ENCODE measurements at places on chromosomes 3 and 15.
A peak's percentile ranks its signal among the peaks of the same experiment; 100 is the strongest.

GRCh38 chr15:26981492-26981891 lies 10.5 kb downstream of the GABRG3 start:
- DNase-seq = no peak

GRCh38 chr3:37808656-37809055 lies 53.0 kb upstream of the CTDSPL start:
- no peak for DNase-seq

GRCh38 chr3:18747383-18747782 lies 322.2 kb upstream of the SATB1 start:
- no peak for DNase-seq

DNA sequence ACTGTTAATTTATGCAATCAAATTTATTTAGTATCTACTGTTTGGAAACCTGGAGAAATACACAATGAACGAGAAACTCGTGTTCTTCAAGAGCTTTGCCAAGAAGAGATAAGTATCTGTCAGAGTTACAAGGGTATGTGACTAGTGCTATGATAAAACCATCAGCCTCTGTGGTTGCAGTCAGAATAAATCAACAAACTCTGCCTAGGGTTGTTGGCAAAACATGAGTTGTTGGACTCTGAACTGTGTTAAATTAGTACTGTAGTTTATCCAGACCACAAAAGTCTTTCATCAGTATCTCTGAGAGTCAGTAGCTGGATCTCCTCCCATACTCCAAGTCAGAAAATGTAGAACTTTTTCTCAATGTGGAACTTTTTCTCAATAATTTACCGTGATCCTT lies 918.4 kb downstream of the NAALADL2 start:
- peak; percentile 54 for DNase-seq

DNA sequence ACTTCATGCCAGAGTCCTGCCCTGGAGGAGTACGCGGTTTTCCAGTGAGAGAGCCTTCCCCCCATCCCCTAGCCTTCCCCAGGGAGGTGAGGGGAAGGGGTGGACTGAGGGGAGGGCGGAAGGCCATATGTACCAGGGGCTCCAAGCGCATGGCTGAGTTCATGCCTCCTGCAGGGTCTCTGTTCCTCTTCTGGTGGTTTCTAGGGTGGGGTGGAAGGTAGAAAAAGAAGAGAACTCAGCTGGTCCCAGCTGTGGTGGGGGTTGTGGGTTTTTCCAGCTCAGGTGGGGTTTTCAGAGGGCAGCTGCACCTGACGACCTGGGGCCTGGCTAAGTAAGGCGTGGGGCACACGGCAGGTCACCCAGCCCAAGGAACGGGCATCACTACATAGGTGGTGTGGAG lies 10.7 kb upstream of the IQSEC1 start:
- DNase-seq = no peak

GRCh38 chr3:108487439-108487838 lies 23.0 kb downstream of the MYH15 start:
- no peak for DNase-seq

GRCh38 chr15:89781055-89781454 lies 4.9 kb downstream of the MESP2 start:
- no peak for DNase-seq

DNA sequence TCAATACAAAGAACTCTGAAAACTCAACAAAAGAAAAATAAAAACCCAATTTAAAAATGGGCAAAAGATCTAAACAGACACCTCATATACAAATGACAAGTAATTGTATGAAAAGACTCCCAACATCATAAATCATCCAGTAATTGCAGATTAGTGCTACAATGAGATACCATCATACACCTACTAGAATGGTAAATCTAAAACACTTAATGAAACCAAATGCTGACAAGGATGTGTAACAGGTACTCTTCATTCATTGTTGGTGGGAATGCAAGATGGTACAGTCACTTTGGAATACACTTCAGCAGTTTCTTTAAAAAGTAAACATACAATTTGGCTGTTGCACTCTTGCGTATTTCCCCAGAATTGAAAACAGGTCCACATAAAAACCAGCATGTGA lies 68.4 kb downstream of the LHFPL4 start:
- DNase-seq = no peak

DNA sequence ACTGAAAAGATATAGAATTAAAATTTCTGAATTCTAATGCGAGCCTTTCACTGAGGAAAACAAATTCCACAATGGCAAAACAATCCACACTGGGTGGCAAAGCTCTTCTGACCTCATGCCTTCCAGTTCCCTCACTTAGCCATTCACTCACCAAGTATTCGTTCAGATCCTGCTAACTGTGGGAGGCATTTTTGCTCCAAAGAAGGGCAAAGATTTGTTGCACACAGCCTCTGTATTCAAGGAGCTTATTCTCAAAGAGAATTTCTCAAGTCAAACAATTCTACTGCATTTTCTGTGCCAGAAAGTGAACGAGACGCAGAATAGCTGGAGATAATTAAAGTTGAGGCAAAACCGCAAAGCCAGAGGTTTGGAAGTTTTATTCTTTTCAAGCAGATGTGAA lies 77.3 kb downstream of the CPNE4 start:
- DNase-seq = no peak

GRCh38 chr3:180548050-180548449 lies 53.9 kb upstream of the TTC14 start:
- no peak for DNase-seq

DNA sequence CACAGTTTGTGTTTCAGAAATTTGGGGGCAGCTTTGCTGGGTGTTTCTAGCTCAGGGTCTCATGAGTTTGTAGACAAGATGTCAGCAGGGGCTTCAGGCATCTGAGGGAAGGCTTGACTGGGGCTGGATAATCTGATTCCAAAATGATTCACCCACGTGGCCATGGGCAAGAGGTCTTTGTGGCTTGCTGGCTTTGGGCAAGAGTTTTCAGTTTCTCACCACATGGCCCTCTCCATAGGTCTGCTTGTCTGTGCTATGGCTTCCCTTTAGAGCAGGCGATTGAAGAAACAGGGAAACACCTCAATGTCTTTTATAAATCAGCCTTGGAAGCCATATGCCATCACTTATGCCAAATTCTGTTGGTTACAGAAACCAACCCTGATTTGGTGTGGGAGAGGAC lies 11.9 kb downstream of the RPS27L start:
- DNase-seq = no peak

- no peak for DNase-seq
These were observed 56.6 kb upstream of the PRTG start for GRCh38 chr15:55799291-55800212.

DNA sequence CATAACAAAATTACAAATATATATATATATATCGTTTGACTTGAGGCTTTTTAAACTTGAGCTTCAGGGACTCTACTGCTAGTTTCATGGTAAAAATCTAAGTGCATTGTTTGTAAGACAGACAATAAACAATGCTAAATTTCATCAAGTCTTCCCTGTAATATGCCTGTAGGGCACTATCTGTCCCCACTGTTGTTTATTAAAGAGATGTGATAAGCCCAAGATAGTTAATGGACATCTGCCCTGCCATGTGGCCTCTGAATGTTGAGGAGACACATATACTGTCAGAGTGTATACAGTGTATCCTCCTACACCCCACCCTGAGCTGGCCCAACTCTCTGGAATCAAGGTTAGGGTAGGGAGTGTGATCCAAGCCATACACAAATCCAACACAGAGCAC lies 15.1 kb upstream of the EIF1B start:
- no peak for DNase-seq

DNA sequence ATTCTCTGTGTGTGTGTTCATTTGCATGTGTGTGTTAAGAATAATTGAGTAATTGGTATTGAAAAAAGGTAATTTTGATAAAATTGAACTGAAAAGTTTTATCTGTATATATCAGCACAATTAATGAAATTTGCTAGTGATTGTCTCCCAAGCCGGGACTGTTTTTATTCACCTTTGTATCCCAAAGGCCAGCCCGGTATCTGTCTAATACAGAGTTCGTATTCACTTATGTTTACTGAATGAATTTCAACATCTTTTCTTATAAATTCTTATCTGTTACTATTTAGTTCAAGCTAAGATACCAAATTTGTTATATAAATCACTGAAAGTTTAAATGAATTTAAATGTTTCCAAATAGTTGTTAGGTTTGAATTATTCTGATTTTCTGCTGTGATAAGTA lies 394.0 kb upstream of the NAALADL2 start:
- DNase-seq = no peak

DNA sequence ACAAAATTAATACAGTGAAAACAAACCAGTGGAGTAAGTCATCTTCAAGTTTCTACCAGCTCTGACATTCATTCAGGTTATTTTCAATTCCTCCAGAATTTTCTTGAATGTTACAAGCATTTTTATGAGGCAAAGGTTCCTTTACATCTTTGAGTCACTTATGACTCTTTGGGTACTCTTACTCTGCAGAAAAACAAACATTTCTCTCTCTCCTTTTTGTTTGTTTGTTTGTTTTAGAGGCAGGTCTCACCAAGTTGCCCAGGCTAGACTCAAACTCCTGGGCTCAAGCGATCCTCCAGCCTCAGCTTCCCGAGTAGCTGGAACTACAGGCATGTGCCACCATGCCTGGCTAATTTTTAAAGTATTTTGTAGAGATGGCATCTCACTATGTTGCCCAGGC lies 233.5 kb downstream of the ADAMTSL3 start:
- no peak for DNase-seq

- DNase-seq = no peak
These were observed 876 bp upstream of the ZNF385D start for GRCh38 chr3:21751886-21752285.

DNA sequence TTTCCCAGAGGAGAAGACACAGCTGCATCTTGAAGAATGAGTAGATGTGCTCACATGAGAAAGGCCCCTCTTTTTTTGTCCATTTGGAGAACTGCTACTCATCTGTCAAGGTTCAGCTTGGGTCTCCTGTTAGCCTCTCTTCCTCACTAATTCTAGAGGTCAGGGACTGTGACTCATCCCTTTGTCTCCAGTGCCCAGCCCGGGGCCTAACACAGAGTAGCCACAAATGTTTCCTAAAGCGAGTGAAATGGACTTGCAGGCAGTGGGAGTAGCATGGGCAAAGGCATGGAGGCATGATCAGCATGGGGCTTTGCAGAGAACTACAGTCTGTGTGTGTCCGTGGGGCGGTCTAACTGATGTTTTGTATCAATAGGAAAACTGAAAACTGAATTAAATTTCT lies 33.9 kb upstream of the MRPS22 start:
- DNase-seq = no peak

DNA sequence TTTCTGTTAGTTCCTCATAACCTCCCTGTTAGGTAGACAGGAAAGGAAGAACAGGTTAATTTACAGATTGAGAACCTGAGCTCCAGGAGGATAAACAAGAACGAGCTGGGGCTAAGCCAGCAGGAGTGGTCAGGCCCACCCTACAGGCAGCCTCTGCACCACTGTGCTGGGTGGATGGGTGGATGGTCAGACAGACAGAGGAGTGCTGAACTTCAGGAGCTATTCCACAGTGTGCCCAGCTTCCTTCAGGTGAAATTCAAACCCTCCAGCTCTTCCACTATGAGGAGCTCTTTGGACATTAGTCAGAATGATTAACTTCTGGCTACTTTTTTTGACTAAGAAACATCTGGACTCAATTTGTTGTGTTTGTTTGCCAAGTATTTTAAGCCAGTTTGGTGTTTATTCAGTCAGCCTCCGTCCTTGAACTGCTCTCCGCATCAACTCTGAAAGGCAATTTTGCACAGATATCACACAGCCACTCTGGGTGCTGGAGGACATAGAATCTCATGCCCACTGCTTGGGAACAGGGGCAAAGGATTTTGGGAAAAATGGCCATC lies 361.9 kb downstream of the CLSTN2 start:
- DNase-seq = peak; percentile 16

- no peak for DNase-seq
These were observed 1.8 kb downstream of the STAG1 start for GRCh38 chr3:136750209-136750896.

GRCh38 chr3:143935678-143936077 lies 35.9 kb upstream of the DIPK2A start:
- DNase-seq = no peak

DNA sequence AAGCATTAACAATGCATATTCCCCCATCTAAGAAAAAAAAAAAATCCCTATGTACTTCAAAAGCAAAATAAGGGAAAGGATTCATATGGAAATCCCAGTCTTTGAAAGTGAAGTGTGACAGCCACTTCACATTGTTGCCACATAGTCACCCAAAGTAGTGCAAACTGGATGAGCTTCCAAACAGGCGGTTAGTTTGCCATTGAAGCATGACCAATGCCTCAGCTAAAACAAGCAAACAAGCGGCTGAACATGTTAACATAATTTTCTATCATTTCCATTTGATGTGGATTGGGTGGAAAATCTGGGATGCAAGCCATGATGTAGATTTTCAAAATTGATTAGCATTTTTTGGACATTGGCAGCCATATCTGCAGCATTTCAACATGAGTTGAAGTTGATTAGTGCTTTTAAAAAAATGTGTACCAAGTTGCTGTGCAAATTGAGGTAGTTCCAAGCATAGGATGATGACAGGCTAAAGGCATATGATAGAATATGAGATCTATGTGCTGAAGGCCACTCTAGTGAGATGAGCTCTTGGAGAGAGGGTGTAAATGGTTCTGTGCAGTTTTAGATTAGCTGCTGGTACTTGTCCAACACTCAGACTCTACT lies 405.2 kb downstream of the NR2F2 start:
- no peak for DNase-seq

DNA sequence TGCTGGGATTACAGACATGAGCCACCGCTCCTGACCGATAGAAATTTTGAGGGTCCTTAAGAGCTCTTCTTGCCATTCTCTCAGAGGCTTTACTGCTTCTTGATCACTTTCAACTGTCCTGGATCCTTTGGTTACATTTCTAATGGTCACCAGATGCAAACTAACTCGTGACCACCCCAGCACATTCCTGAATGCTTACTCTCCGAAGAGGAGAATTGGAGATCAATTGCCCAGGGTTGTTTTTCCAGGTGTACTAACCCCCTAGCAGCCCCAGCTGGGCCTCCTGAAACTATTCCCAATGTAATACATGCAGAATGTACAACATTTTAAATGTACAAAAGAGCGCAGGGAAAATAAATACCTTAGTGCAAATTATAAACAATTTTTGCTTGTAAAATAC lies 65.1 kb upstream of the TBL1XR1 start:
- DNase-seq = no peak

DNA sequence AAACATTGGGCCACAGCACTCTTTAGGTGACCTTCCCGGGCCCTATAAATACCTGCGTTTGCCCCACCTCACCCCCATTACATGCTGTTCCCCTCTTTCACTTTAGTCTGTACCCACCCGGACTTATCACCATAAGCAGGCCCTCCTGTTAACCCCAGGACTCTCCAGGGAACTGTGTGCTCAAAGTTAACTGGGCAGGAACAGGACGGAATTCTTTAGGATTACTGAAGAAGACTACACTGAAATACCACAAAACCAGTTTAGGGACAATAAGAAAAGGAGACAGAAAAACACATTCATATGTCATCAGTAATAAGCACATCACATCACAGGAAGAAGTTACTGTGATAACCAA lies 45.5 kb downstream of the FSIP1 start:
- no peak for DNase-seq

GRCh38 chr3:146077181-146077580 lies 83.8 kb downstream of the PLOD2 start:
- no peak for DNase-seq

All from GM04504 (cell line).